ENCODE measurements at places on chromosomes 12 and 14. TPM values are rescaled to one million over a fixed set of nuclear protein-coding genes. Genes with fewer than 3 reads are reported as not detected.

GRCh38 chr12:43740511-43741100 is 18.0 kb downstream of the PUS7L start:
- no peak for DNase-seq

The CEP170B gene
- total RNA-seq, result 64.4 TPM

DNA sequence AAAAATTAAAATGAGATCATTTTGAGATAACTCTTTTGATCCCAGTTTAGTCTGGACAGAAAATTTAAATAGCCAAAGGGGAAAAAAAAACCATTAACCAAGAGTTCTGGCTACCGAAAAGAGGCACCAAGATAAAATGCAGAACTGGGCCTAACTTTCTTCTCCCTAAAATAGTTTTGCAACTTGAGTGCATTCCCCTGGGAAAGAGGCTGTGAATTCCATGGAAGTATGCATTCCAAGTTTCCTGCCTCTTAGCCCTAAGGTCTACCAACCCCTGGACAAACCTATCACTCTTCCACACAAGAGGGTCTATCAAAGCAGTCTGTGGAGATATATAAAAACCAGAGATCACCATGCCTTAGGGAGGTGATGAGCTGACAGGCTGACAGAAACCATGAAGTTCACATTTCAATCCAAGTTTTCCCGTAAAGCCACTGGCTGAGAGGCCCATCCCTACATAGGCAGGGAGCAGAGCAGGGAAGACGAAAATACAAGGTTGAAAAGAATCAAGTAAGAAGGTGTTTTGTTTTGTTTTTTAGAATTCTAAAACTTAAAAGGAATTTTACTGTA is 33.8 kb downstream of the DCP1B start:
- no peak for DNase-seq

DNA sequence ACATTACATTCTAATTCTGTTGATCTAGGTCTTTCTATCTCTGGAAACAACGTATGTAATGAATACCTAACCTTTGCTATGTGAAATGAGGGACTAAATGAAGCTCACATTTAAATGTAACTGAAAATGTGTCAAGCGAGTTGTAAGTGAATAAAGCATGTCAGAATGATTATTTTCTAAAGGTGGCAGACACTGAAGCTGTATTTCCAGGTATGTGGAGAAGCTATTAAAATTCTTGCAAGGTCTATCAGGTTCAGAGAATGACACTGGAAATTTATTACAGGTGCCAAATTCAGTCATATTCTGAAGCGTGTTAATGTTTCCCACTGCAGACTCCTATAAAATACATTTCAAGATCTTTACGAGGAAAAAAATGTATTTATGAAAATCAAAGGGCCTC is 641.4 kb downstream of the RPS29 start:
- no peak for DNase-seq

GRCh38 chr12:124397807-124398577 is 103.1 kb downstream of the RFLNA start:
- peak; percentile 72 for DNase-seq

GRCh38 chr14:77099425-77100167 is 1.5 kb downstream of the CIPC start:
- DNase-seq, result no peak

- DNase-seq, result no peak
Observed at GRCh38 chr12:131871677-131872076, 22.7 kb upstream of the ULK1 start.

DNA sequence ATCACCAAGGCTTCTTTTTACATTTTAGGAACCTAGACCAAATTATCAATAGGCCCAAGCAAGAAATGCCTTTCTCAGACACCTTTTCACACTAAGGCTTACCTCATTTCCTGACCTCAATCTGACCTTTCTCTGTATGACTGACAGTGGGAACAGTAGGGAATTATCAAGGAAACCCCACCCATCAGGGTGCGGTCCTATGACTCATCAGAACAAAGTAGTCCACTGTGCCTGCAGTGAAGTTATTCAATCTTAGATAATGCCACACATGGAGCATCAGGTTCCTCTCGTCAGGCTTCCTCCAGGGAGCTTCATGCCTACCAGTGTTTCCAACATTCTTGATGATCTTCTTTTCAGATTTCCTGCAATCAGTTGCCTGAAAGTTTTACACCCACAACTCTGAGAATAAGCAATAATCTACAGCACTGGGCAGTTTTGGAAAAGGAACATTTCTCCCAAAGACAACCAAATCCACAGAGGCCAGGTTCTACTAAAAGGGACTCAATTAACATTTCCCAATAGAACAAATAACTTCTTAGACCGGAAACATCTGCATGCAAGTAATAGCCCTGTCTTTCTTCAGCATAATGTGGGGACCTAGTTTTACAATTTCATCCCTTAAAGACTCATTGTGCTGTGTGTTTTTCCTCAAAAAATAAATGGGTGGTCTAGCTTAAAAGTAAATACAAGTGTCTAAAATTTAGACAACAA is 35.9 kb upstream of the TMTC2 start:
- DNase-seq, result peak; percentile 85

DNA sequence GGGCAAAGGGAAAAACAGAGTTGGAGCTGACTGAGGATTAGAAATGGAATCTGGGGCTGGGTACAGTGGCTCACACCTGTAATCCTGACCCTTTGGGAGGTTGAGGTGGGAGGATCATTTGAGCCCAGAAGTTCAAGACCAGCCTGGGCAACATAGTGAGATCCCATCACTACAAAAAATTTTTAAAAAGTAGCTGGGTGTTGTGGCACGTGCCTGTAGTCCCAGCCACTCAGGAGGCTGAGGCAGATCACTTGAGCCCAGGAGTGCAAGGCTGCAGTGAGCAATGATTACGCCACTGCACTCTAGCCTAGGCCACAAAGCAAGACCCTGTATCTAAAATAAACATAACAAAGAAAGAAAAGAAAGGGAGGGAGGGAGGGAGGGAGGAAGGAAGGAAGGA is 14.9 kb upstream of the DCP1B start:
- DNase-seq, result no peak

- no peak for DNase-seq
Observed at GRCh38 chr14:28756269-28756883, 10.2 kb upstream of the FOXG1 start.

- DNase-seq, result no peak
Observed at GRCh38 chr12:25743679-25744215, 190.7 kb upstream of the LMNTD1 start.

DNA sequence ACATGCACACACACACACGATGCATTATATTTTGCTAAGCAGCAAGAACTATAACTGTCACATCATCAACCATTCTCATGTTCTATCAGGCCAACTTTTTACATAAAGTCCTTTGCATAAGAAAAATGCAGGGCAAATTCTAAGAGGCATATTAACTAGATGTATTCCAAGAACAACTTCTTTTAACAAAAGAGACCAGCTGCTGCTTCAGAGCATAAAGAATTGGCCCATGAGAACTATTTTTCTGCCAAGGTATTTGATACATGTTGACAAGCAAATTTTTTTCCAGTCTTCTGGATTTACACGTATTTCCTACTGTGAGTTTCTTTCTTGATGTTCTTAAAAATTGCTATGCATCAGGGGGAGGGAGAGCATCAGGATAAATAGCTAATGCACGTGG is 27.2 kb downstream of the GLT8D2 start:
- no peak for DNase-seq

DNA sequence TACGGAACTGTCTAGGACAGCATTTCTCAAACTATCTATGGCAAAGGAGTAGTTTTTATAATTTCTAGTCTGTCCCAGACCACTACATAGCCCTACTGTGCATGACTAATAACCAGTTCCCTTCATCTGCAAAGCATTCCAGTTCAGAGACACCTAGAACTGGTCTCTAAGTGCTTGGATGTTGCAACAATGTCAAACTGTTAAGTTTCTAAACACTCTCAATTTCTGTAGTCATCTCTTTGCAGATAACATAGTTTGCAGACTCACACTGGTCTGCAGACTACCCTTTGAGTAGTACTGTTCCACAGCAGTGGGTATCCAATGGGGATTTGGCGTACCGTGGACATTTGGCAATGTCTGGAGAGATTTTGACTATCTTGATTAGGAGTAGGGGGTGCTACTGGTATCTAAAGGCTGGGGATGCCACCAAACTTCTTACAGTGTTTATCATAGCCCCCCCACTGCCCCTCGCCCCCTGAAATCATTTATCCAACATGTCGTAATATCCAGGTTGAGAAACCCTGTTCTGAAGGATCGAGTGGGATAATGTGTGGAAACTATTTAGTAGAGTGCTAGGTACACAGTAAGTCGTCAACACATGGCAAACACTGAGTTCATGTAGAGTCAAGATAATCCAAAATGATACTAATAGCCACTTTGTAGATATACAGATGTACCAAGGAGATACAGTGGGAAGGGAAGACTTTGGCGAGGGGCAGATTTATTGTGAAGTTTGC is 1.7 kb downstream of the C12orf76 start:
- no peak for DNase-seq

- no peak for DNase-seq
Observed at GRCh38 chr12:23399402-23399933, 550.0 kb downstream of the SOX5 start.

GRCh38 chr14:96221841-96222240 is 17.2 kb downstream of the BDKRB2 start:
- no peak for DNase-seq

DNA sequence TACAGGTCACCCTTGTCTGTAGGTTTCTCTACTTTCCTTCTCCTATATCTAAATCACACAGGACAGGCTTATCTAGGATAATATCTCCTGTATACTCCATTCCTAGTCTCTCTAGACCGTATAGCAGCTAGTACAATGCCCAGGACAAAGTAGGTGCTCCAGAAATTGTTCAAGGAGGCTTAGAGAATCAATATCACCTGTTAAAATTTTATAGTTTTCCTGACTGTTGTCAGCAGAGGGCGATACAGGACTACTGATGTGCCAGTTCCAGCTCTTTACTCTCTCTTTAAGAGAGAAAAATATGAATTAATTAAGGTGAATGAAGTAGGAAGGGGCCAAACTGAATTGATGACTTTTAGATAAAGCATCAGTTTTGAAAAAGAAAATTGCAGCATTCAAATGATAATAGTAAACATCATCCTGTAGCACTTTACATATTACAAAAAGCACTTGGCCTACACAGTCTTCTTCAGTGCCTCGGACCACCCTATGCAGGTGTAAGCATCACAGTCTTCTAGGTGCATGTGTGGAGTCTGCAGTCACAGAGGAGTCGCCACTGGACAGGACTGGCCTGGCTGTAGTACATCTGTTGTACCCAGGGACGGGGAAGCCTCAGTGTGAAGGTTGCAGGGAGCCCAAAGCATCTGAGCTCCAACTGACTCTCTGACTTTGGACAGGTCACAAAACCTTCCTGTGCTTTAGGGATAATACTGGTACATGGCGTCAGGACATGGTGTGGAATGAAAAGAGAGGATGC is 61.9 kb upstream of the MAX start:
- DNase-seq, result no peak

The FLRT2 gene
- 3.4 TPM for total RNA-seq

The TESPA1 gene
- 2.5 TPM for total RNA-seq

The PLEKHG7 gene
- 3.0 TPM for total RNA-seq

- DNase-seq, result no peak
Observed at GRCh38 chr14:49250109-49250508, 336.1 kb downstream of the RPS29 start.

- DNase-seq, result no peak
Observed at GRCh38 chr12:119868992-119869391, 8.1 kb downstream of the CIT start.

GRCh38 chr14:44388306-44388705 is 118.8 kb downstream of the FSCB start:
- no peak for DNase-seq

DNA sequence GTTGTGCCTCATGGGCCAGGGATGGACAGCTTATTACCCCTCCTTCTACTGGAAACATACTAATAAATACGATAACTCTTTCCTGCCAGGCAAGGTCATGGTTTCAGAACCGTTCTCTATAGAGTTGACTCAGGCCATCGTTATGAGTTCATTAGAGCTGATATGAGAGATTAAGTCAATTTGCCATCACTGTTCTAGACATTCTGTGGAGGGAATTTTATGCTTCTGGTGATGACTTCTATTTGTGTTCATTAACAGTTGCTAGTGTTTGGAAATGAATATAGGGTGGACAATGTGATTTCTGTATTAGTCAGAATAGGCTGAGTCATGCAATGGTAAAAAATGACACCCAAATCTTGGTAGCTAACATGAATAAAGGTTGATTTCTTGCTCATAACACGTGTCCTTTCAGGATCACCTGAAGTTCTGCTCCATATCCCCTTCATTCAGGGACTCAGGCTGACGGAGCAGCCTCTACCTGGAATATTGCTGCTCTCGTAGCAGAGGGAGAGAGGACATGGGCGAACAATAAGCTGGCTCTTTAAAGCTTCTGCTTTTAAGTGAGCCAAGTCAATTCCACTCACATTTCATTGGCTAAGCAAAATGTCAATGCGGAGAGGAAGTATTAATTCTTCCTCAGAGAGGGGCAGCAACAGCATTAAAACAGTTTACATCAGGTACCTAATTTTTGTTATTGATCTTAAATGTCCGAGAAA is 18.5 kb upstream of the TBPL2 start:
- DNase-seq, result no peak

The PSMA6 gene
- total RNA-seq, result 43.0 TPM

The GZMB gene
- not detected for total RNA-seq

Data from transverse colon (tissue), 4 donors.